ENCODE measurements at places on chromosomes 6 and 20.
A peak's percentile ranks its signal among the peaks of the same experiment; 100 is the strongest.

DNA sequence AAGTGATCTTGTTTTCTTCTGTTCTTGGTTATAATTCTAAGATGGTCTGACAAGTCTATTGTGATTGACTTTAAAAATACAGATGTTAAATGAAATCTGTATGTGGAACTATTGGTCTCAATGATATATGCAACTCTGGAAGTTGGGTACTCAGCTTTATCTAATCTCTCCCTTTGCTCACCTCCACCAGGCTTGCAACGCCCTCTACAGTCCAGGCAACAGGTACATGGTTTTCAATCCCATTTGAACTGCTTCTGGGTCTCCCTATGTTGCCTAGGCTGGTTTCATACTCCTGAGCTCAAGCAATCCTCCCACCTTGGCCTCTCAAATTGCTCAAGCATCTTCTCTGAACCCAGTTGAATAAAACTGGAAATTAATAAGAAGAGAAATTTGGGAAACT, 25.6 kb upstream of the HLA-DQB1 start:
- DNase-seq: peak; percentile 51

DNA sequence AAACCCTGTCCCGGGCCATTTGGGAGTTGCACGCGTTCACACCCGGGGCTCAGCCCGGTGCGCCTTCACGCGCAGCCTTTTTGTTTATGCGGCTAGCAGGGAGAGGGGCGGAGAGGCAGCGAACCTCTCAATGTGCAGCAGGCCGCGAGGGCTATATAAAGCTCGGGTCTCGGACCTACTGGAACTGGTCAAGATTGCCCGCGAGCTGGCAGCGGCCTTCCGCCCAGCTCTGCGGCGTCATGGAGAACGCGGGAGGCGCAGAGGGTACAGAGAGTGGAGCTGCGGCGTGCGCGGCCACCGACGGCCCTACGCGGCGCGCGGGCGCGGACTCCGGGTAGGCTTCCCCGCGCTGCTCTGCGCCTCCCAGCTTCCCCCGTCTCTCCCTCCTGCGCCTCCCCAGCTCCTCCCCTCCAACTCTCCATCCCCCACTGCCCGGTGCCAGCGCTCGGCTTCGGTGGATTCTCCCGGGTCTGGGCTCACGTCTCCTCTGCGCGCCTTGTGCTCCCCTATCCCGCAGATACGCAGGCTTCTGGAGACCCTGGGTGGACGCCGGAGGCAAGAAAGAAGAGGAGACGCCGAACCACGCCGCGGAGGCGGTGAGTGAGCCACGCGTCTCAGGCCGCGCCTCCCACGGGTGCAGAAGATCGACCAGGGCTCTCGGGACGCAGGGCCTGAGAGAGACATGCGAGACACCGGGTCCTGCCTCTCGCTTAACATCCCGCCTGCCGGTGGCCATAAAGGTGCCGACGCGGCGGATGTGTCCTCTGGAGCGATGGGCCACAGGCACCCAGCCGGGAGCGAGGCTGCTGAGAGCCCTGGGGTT, at the start of gene RIPPLY2:
Gene RIPPLY2, plus strand, starts transcription at position 183 of the 823 bp plus-strand sequence. Its CDS starts 57 bp downstream, at position 240.
- no peak for DNase-seq

DNA sequence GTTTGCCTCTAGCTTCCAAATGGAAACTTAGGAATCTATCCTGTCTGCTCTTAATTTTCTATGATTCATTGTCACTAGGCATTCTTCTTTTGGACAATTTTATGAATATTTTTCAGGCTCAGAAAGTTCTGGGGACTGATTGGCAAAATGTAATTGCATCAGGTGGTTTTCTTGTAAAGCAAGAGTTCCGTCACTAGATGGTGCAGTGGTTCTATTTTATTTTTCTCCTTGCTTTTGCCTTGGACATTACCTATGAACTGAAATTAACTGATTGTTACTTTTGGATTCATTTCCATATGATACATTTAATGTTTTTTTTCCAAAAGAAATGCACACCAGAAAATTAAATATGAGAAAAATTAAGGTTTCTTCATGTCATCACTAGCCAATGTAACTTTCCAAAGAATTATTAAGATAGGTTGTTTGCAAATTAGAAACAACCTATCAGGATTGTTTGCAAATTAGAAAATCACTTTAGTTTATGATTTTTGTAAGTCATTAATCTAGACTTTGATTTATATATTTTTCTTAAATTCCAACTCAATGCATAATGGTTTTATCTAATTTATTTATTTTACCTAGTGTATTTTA, 48.0 kb downstream of the TMEM170B start:
- no peak for DNase-seq

GRCh38 chr6:135269481-135269891, 88.4 kb downstream of the MYB start:
- no peak for DNase-seq

DNA sequence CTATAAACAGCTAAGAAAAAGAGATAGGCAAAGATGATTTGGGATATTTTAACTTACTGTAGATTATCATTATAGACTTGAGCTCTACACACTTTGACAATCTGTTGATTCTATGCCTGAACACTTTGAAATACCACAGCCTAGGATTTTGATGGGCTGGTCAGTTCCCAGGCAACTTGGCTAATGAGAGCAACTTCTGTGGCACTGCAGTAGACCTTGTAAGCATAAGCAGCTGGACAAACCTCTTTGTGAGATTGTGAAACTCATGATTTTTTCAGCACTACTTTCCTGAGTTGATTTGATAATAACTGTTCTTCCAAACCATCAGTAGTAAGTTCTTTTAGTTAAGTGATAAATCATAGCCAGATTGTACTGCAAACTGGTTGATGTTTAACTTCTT, 27.1 kb upstream of the ELOVL5 start:
- DNase-seq: no peak

DNA sequence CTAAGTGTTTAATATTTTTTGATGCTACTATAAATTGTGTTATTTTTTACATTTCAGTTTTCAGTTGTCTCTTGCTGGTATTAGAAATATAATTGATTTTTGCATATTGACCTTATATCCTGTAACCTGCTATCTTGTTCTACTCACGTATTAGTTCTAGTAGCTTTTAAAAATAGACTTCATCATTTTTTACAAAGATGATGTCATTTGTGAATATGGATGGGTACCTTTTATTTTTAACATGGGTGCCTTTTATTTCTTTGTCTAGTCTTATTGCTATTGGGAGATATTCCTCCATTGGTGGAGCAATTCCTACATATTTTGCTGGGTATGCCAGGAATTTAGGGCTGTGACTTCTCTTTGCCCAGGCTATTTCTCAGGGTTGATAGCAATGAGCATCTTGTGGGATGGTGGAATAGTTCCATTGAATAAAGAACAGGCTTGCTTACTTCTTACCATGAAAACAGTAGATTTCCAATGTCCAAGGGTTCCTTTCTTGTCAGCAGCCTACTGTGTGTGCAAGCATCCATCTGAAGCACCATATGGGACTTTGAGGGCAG, 149.7 kb downstream of the CARMIL1 start:
- no peak for DNase-seq

DNA sequence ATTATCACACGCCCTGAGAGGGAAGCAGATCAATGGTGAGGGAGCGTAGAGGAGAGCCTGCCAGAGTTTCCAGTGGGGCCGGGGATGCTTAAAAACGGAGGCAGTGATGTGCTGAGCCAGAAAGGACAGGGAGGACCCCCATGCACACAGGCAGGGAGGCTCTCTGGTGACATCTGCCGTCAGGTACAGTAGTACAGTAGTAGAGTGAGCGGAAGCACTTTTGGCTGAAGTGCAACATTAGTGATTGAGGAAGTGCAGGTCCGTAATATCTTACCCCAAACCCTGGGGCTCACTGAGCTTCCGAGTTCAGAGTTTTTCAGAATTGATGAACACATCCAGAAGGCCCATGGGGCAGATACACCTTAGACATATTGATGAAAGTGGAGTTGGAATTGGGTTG, 42.1 kb downstream of the GFRA4 start:
- DNase-seq: no peak

DNA sequence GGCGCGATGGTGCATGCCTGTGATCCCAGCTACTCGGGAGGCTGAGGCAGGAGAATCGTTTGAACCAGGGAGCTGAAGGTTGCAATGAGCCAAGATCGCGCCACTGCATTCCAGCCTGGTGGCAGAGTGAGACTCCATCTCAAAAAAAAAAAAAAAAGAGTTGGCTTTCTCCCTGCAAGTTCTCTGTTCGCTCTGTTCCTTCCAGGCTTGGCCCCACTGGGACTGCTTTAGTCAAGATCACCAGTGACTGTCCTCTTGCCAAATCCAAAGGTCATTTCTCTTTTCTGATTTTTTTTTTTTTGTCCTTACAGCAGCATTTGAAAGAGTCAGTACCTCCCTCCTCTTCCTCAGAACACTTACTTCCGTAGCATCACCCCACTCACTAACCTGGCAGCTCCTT, 10.8 kb upstream of the GNRH2 start:
- no peak for DNase-seq

- no peak for DNase-seq
Observed at GRCh38 chr6:144434308-144434990, 149.3 kb downstream of the UTRN start.

DNA sequence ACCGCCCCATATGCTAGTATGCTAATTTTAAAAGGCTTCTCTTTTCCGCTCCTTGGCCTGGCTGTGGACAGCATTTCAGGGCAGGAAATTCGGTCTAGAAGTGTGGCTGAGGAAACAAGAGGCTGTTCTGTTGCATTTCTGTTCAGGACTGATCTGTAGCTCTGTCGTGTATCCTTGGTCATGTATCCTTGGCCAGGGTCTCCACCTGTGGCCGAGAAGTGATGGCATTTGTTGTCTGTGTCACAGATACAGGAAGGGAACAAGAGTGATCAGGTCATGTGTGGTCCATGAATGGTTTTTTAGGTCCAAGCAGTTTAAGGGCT, 300.5 kb upstream of the SUPT3H start:
- no peak for DNase-seq

- no peak for DNase-seq
Observed at GRCh38 chr20:34431168-34431567, 68.1 kb downstream of the ITCH start.

GRCh38 chr6:41294214-41294872, 7.9 kb upstream of the TREM1 start:
- DNase-seq: no peak

All from stimulated activated CD4-positive, alpha-beta T cell treated with anti-CD3 and anti-CD28 coated beads, Interleukin-4, amount 100 ng/mL, for 4 hours (primary cell).